CD4-positive, CD25-positive, alpha-beta regulatory T cell (primary cell): ENCODE measurements at places on chromosomes 1 and 21. TPM values are rescaled to one million over a fixed set of nuclear protein-coding genes. Genes with fewer than 3 reads are reported as not detected.

Gene RUSC1
- 9.8 TPM for polyA plus RNA-seq

Gene CRABP2
- polyA plus RNA-seq: not detected

Gene GFI1
- 11.5 TPM for polyA plus RNA-seq

Gene GPR25
- polyA plus RNA-seq: 19.1 TPM

Gene RNU1-3
- 23.7 TPM for polyA plus RNA-seq

Gene KRTAP20-4
- polyA plus RNA-seq: not detected

Gene VHLL
- polyA plus RNA-seq: not detected

Gene EFNA3
- polyA plus RNA-seq: 1.2 TPM

Gene DMRTB1
- polyA plus RNA-seq: not detected

Gene HRNR
- not detected for polyA plus RNA-seq

Gene TRIM67
- not detected for polyA plus RNA-seq
